ENCODE measurements at places on chromosomes 12 and 14.

DNA sequence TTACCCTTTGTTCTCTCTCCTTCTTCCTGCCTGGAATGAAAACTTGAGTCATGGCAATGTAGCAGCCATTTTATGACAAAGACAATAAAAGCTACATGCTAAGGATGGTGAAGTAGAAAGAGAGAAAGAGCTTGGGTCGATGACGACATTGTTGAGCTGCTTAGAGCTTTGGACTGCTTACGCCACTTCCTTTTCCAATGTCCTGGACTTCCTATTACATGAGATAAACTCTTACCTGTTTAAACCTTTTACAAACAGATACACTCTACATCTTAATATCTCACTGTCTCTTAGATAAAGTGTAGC, 70.1 kb downstream of the PEBP1 start:
- no peak for DNase-seq

DNA sequence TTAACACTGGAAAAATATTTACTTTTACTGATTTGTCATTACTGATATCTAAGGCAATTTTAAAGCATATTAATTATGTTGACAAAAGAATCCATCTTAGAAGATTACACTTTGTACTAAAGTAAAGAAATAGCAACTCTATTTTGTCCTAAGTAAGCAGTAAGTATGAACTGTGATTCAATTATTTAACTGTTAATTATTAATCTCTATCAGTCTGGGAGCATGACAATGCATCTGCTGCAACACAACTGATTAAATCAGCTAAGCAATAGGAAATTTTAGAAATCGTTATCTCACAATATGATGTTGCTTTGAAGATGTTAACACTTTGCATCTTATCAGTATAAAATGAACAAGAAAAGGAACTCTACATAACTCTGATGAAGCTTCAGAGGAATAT, 172.3 kb downstream of the DPY19L2 start:
- no peak for DNase-seq

DNA sequence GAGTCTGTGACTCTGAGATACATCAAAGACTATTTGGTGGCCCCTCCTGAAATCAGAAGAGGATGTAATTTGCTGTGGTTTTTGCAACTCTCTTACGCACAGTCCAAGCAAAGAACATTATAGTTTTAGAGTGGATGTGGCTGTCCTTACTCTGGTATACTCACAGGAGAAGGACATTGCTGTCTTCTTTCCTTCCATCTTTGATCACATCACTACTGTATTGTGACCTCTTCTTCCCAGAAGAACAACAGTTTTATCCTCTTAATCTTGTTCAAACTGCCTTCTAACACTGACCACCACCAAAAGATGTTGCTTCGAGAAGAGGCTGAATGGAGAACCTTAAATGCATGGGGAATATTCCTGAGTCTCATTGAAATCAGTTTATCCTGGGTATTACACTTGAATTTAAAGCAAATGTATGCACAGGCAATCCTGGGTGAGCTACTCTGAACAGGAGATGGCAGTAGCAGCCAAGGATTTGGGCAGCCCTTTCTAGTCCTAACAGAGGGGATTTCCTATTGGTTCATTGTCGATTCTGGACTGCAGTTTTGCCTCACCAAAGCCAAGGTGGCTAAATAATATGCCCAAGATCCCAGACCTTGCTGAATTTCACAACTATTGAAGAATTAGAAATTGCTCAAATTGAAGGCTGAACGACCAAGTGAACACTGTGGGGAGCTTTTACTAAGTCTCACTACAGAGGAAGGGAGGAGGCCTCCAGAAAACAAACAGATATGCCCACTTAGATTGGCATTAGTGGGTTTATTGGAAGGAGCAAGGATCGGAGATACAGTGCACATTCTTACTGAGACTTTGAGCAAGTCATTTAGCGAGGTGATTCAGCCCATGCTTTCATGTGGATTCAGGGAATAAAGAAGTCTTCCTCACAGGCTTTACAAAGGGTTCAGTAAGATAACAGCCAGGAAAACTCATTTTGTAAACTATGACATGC, 282.8 kb downstream of the PAWR start:
- peak; percentile 70 for DNase-seq

DNA sequence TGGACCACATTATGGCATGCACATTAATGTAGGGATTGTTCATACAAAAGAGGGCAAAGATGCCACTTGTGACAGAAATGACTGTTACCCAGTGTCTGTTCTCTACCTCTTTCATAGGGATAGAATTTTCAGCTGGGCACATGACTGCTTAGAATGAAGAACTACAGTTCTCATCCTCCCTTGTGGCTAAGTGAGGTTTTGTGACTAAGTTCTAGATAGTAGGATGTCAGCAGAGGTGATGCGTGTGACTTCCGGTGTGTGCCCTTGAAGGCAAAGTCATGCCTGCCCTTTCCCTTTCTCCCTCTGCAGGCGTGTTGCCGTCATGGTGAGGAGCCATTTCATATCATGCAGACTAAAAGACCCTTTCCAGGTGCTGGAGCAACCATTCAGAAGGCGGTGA, 99.3 kb downstream of the CACNA1C start:
- no peak for DNase-seq

- no peak for DNase-seq
Observed at GRCh38 chr12:102396276-102396675, 84.1 kb downstream of the IGF1 start.

- DNase-seq, result no peak
Observed at GRCh38 chr14:77311217-77311616, 9.5 kb downstream of the POMT2 start.
